ENCODE measurements at places on chromosomes 11 and 22.

DNA sequence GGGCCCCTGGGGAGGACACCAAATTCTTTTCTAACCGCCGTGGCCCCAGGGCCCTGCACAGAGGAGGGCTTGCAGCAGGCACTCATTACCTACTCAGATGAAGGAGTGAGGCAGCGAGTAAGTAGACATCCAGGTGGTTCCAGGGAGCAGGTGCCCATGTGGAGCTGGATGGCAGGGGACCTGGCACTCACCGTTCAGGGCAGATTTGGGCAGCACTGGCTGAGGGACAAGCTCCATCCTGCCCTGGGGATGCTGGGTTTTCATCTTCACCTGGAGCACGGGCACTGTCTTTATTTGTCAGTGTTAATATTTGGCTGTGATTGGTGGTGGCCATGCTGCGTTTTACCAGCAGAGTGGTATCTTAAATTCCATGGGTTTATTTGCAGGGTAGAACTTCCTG, 1182.7 kb downstream of the BRD1 start:
- no peak for DNase-seq

DNA sequence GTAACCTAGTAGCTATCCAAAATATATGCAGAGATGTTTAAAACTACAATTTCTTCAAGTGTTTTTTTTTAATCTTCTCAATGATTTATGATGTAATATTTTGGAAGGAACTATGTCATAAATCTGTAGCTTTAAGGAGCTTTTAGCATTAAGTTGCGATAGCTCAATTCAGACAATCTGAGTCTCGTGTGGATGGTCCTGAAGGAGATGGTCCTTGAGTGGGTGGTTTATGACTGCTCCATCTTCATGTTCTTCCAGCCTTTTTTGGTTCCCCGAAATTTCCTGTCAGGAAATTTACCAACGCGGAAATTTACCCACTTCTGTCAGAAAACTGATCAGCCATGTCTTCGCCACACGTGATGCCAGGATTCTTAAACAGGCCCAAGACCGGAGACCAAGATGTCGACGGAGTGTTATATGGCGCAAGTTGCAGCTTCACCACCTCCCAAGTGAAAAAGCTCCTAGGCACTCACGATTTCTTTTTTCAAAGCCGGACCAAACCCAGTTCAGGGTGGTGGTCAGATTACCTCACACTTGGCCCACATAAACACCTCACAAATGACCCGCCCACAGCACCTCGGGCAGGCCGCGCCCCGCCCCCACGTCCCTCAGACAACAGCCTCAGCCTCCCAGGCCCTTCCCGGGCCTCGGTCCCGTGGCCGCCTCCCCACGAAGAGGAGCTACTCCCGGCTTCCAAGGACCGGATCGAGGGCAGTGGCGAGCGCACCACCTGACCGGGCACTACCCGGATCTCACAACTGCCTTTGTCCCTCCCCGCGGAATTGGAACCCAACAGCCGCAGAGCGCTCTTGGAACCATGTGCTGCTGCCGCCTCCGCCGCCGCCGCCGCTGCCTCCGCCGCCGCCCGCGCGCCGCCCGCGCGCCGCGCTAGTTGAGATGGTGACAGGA, at the start of gene MORC2:
TSS of gene MORC2 (minus strand) at position 760 of the 909 bp plus-strand sequence. CDS start 885 bp downstream, outside the sequence.
- DNase-seq, result no peak

GRCh38 chr22:44697423-44698141, 4.4 kb upstream of the PRR5 start:
- peak; percentile 79 for DNase-seq

GRCh38 chr22:43861529-43861928, 784 bp downstream of the SULT4A1 start:
- DNase-seq, result no peak

- DNase-seq, result no peak
These were observed 26.3 kb upstream of the SORL1-AS1 start for GRCh38 chr11:121478895-121479697.
